ENCODE measurements at places on chromosomes 3 and 15. TPM values are rescaled to one million over a fixed set of nuclear protein-coding genes. Genes with fewer than 3 reads are reported as not detected.

Gene GPR160
- total RNA-seq = 62.1 TPM

Gene CFAP161
- total RNA-seq = 0.57 TPM

DNA sequence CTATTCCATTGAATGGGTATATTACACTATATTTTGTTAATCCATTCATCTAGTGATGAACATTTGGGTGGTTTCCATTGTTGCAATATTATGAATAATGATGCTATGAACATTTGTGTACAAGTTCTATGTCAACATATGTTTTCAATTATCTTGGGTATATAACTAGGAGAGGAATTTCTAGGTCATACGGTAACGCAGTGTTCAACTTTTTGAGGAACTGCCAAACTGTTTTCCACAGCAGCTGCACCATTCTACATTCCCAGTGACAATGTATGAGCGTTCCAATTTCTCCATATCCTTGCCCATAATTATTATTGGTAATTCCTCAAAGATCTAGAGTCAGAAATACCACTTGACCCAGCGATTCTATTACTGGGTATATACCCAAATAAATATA lies 24.1 kb upstream of the RORA start:
- DNase-seq = no peak

DNA sequence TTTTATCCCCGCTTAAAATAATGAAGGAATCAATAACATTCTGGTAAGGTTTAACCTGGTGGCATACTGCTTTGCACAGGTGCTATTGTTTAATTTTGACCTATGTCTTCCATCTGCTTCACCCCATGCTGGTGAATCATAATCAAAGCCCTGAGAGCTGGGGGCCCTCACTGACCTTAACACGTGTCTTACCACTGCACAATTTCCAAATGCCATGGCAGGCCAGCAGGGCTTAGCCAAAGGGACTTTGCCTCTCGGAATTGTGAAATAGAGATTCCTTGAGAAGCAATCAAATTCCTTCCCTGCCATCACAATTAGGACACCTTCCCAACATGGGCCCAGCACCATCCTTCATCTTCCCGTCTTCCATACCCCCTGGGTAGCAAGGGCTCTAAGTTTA lies 242.6 kb upstream of the THBS1 start:
- no peak for DNase-seq

GRCh38 chr3:117512975-117513374 lies 803.4 kb downstream of the TUSC7 start:
- DNase-seq = no peak

DNA sequence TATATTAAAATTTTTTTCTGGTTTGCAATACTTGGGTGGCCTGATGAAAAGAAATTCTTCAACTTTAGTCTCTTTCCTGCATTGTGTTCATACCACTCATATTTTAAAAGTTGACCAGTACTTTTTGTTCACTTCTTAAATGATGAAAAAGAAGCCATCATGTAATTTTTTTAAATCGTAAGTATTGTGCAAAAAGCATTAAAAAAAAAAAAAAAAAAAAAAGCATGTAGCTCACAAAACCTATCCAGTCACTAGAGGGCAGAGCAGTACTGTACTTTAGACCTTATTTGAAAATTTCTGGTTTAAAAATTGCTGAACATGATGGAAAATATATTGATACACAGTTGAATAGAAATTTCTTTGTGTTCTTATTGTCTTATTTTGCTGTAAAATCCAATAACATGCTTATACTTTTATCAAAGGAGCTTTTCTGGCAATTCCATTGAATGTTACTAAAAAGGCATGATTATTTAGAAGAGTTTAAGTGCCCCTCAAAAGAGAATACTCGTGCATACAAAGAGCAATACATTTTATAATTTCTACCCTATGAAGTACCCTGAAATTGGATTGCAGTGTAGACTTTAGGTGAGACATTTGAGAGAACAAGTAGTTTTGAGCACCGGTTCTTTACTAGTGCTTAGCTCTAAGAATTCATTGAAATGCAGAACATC lies 137.7 kb downstream of the BBX start:
- no peak for DNase-seq

- DNase-seq = no peak
Observed at GRCh38 chr15:44489464-44489863, 47.5 kb upstream of the EIF3J start.

Measured in ureter (tissue), 1 donor.